Activated T-helper 17 cell treated with anti-CD3 and anti-CD28 coated beads, Interleukin-2, amount 50 U/mL, for 72 hours (primary cell): ENCODE measurements at places on chromosomes 5 and 9. TPM values are rescaled to one million over a fixed set of nuclear protein-coding genes. Genes with fewer than 3 reads are reported as not detected.

The CA9 gene
- total RNA-seq: 0.89 TPM

The PDE6A gene
- total RNA-seq: not detected

The AP3B1 gene
- 48.3 TPM for total RNA-seq

The OSMR gene
- 0.19 TPM for total RNA-seq

The CDK7 gene
- 52.4 TPM for total RNA-seq

The SOWAHA gene
- not detected for total RNA-seq
